ENCODE measurements at places on chromosomes 4 and X.
A peak's percentile ranks its signal among the peaks of the same experiment; 100 is the strongest.

DNA sequence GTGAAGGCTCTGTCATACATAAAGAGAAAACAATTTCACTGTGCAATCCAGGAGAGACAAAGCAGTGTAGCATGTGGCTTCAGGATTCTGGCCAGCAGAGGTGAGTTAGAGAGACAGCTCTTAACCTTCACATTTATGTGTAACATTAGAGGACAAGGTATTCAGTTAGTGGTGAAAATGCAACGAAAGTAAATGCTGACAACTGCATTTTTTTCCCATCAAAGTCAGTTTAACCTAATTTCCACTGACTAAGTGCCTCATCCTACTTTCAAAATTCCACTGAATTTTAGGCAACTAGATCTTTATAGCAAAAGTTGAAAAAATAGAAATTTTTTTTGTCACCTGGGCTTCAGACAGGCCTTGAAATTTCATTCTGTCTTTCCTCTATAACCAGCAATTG lies 130.8 kb upstream of the LNX1 start:
- no peak for DNase-seq

DNA sequence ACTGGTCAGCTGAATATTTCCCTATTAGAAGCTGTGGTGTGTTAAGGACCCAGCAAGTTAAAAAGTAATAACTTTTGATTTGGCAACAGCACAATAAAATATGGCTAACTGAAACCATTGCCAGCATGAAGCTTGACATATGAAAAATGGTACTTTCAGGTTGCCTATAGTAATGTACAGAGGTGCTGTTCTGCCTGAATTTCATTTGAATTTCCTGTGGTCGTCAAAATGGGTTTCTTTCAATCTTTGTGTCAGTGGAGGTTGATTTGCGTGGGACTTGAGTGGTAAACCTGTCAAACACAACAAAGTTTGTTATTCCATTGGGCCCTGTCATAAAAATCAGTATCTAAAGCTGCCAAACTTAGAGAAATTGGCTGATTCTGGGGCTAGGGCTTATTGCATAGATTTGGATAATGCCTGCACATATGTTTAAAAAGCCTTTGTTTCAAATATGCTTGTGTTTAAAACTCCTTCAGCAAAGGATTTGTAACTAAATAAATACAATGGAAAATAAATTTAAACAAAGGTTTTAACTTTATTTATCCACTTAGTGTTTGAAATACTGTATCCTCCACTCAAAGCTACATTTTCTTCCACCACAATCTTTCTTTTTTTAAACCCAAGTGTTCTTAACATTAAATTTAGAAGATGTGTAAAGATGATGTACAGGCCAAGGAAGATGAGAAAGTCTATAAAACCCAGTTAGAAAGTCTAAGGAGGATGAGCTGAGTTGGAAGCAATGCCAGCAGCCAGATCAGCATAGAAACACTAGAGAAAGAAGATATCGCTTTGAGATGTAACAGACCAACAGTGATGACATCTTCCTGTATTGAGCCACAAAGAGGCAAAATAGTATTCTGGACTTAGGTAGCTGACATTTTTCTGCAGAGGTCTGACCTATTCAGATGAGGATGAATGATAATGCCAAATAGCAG lies 134.8 kb upstream of the GIMD1 start:
- no peak for DNase-seq

GRCh38 chr4:15720851-15721250 lies 18.0 kb downstream of the BST1 start:
- DNase-seq, result no peak

DNA sequence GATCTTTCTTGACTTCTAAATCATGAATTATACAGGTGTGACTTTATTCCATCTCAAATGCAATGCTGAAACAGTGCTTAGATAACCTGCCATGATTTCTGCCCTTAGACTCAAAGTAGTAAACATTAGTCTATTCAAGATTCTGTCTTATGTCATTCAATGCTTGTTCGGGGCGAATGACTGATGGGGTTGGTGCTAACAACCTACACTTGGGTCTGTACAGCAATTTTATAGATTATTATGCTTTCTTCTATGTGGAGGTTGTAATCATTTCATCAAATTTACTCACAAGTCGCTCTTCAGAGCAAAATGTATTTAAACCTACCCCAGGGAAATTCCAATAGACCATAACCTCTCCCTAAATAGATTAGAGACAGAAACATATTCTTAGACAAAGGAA lies 1021.5 kb upstream of the GRID2 start:
- DNase-seq, result no peak

DNA sequence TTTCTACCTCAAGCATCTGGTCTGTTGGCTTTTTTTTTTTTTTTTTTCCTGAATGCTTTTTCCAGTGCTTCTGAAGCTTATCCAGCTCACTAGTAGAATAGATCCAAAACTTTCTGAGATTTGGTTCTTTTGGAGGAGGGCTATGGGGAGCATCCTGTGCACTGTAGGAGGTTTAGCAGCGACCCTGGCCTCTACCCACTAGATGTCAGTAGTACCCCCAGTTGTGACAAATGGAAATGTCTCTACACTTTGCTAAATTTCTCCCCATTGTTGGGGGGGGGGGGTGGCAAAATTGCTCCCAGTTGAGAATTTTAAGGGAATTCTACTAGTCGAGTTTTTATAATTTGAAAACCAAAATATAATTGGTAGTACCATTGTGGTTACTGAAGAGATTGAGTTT lies 23.0 kb upstream of the PPA2 start:
- no peak for DNase-seq

- DNase-seq, result peak; percentile 58
These were observed 1.1 kb upstream of the CUL4B start for GRCh38 chrX:120561634-120562568.

DNA sequence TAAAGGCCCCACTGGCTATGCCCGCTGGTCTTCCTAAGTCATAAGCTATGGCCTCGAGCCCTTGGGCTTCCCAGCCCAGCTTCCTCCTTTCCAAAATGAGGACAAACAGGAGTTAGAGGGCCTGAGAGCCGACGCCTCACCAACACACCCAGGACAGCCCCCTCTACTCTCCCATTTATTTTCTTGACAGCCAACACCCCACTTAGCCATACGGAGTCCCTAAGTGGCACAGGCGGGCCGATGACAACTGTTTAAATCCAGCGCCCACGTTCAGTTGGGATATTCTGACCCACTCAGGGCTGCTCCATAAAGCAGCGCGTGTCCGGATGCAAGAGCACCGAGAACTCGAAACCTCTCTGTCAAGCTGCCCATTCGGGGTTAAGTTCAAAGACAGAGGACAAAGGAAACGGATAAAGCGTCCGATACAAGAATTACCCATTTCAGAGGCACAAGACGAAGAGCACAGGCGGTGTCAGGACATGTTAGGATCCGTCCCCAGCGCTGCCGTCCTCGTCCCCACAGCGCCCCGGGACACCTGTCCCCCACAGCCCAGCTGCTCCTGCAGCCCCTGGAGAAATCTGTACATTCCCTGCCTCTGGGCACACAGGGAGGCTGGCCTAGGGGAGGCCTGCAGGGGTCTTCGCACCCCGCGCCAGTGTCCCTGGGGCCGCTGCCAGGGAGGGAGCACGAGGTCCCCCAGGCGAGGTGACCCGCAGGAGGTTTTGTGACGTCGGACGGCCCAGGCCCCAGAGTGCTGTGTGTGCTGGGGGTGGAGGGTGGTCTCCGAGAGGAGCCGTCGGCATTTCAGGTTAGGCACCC lies 1.2 kb downstream of the PRKX start:
- no peak for DNase-seq

- no peak for DNase-seq
These were observed 808 bp downstream of the HUWE1 start for GRCh38 chrX:53685711-53686110.

DNA sequence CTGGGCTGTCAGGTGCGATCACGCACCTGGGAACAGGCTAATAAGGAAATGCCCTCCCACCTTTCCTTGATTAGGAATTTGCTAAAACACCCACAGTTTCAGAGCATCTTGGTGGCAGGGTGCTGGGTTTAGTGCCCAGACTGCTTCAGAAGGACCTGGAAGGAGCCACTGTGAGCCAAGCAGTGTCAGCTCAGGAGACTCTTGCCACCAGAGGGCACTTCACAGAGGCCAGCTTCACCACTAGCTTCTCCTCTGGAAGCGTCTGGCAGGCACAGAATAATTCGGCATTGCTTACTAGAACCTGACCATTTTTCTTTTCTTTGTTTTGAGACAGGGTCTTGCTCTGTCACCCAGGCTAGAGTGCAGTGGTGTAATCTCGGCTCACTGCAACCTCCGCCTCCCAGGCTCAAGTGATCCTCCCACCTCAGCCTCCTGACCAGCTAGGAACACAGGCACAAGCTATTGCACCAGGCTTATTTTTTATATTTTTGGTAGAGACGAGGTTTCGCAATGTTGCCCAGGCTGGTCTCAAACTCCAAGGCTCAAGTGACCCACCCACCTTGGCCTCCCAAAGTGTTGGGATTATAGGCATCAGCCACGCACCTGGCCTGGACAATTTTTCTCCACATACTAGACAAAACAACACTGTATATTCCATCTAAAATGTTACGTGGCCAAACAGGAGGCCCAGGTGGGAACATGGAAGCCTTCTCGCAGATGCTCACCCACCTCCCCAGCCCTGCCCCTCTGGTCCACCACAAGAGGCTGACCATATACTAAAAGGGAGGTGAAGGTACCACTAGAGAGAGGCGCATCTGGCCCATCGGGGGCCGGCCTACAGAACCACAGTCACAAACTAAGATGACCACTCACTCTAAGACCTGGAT lies 14.1 kb downstream of the NOP14 start:
- DNase-seq, result no peak

DNA sequence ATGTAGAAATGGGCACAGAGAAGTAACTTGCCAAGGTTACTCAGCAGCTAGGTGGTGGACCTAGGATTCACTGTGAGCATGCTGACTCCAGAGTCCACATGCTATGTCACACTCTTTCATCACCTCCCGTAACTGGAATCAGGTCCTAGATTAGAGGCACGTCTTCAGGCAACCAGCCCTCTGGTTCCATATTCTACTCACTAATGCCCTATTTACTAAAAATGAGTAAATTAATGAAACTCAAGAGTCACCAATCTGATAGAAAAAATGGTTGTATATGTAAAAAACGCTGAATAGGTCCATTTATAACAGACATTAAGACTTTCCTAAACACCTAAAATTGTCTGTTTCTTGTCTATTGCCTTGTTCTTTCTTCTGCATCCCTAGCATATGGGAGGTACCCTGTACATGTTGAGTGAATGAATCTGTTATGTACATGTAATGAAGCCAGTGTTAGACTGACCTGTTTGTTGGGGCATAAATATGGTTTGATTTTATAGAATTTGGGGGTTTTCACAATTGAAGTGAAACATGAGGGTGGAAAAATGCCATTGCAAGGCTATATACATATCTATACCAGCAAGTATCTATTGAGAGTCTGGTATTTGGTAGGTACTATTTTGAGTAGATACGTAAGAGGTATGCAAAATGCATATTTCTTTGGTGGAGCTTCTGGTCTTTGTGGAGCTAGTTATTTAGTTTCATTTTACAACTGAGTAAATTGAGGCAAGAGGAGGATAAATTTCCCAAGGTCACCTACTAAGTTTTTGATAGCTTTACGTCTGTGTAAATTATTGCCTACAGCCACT lies 7.5 kb upstream of the RUFY3 start:
- no peak for DNase-seq

DNA sequence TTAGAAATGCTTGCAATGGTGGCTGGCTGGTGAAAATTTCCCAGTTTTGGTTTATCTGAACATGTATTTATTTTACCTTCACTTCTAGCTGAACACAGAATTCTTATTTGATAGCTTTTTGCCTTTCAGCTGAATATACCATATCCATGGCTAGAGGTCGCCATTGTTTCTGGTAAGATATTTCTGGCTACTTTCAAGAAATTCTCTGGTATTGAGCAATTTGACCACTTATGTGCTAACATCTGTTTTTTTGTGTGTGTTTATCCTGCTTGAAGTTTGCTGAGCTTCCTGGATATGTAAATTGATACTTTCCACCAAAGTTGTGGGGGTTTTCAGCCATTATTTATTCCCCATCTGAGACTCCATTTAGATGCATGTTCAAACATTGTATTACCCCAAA lies 75.4 kb downstream of the FBXW7 start:
- DNase-seq, result no peak

DNA sequence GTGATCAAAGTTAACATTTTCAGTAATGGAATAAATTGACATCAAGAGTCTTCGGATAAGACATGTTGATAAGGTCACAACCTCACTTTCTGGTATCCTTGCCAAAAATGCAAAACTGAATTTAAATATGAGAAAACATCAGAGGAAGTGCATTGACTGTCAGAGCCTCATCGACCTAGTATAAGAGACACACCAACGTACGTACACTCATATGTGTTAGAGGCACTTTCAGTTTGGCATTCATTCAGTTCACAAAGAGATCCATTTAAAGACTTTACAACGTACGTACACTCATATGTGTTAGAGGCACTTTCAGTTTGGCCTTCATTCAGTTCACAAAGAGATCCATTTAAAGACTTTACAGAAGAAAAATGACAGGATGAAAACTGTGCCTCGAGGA lies 280.3 kb downstream of the INPP4B start:
- no peak for DNase-seq

DNA sequence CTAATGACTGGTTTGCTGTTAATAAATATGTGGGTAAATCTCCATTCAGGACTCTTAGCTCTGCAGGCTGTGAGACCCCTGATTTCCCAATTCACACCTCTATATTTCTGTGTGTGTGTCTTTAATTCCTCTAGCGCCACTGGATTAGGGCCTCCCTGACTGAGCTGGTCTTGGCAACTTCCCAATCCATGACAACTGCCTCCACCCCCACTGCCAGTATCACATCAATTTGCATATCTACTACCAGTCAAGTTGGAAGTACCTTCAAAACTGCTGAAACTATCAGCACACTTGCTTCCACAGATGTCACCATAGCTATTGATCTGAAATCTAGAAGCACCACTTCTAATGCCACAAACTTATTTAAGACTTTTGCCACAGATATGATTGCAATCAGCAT lies 27.6 kb downstream of the OPRPN start:
- no peak for DNase-seq

GRCh38 chr4:6491235-6491634 lies 18.8 kb upstream of the PPP2R2C start:
- DNase-seq, result no peak

DNA sequence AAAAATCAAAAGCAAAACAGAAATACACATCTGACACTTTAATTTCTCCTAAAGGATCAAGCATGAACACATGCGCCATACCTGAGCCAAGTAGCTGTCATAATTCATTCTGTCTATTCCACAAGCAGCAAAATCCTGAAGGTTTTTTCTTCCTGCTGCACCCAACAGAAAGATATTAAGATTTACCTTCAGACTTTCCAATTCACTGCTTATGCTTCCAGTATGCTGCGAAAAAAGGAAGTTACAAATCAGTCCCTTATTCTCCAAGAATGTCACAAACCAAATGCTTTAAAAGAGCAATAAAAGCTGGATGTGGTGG lies 29.2 kb upstream of the FGFBP2 start:
- no peak for DNase-seq

DNA sequence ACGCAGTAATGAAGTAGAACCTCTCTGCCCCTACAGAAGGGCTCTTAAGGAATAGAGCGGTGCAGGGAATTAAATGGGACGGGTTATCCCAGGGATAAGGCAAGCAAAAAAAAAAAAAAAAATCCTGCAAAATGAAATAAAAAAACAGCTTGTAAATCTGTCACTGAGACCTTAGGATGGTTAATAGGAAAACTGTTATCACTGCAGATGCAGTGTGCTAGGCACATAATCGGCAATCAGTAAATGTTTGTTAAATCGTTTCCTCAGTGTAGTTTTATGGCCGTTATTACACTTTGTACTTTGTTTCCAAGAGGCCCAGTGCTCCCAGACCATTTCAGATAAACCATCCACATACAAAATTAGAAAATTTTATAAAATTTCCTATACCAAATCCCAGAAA lies 1.0 kb downstream of the HNRNPH2 start:
- no peak for DNase-seq

GRCh38 chrX:44705817-44706551 lies 137.8 kb upstream of the DUSP21 start:
- DNase-seq, result no peak

- DNase-seq, result no peak
These were observed 5.6 kb upstream of the TXK start for GRCh38 chr4:48139691-48140090.
